Effector memory CD8-positive, alpha-beta T cell (primary cell): ENCODE measurements at places on chromosomes 6 and 20.
A peak's percentile ranks its signal among the peaks of the same experiment; 100 is the strongest.

- peak; percentile 53 for DNase-seq
Observed at GRCh38 chr6:135180542-135181332, at the start of gene MYB. MYB (plus strand) TSS chr6:135181308; CDS start chr6:135181514, 206 bp downstream.

DNA sequence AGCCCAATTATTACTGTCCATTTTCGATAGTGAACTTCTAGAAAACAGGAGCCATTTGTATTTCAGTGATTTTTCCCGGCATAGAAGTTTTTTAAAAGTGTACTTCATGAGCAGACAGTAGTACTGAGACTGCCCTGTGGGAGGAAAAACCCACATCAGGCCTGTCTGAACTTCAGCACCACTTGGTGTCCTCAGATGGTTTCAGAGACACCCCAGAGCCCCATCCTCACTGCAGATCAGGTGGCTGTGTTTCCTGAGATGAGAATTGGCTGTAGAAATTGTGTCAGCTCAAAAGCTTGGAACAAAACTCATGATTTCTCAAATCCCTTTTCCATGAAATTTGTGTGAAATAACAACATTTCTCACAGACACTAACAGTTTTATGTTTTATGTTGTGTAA is 110.0 kb upstream of the RIN2 start:
- no peak for DNase-seq

DNA sequence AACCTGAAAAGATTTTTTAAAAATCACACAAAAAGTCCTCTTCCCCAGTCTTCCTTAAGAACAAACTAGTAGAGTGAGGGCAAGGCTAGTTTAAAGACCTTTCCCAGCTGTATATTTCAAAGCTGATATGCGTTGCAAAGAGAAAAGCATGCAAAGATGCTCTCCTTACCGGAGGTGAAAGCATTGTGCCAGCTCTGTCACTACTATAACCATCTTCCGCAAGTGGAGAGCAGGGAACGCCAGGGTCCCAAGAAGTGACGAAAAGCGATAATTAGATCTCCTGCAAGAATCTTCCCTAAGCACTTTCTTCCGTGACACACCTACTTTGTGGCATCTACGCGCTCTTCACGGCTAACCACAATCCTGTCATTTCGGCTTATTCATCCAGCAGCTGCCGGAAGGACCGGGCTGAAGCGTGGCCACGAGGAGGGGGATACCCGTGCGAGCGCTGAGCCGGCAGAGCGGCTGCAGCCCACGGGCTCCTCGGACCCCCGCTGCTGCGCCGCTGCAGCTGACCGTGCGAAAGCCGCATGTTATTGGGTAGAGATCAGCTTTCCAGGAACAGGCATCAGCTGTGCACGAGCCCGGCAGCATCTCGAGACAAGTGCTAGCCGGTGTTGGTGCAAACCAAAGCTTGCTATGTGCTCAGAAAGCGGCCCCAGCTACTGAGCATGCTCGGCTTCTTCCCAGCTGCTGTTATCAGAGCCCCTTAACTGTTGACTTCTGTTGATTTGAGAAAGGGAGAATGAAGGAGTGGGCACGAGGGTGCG is 57.2 kb upstream of the ARHGAP18 start:
- peak; percentile 27 for DNase-seq

- DNase-seq = no peak
Observed at GRCh38 chr6:55953335-55953734, 77.9 kb upstream of the BMP5 start.

DNA sequence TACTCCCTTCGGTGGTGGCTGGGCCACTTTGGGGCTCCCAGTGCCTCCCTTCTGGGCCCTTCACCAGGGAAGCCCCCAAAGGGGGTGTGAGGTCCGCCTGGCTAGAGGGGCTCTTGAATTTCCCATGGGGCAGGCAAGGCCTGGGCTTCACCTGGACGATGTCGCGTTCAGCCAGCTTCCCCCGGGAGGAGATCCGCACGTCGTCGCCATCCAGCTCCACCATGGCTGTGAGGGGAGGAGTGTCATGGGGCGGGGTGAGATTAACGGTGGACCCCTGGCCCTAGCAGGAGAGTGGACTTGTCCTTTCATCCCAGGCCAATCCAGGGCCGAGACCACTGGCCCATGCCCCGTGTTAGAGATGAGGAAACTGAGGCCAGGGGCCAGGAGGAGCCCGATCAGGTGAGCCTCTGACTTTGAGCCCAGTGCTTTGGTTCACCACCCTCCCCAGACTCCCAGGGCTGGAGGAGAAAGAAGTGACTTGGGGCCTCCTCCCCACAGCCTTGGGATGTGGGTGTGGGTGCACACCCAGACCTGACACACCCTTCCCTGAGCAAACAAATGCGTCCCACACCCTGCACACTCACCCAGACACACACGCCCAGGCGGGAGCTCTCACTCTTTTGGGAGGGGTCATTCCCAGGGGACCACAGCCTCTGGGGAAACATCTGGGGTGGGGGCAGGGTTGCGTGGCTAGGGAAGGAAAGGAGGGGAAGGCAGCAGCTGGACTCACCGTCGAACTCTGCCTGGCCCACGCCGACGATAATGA is 46.1 kb downstream of the RAB44 start:
- DNase-seq = no peak

- DNase-seq = no peak
Observed at GRCh38 chr20:42309050-42309449, 690.9 kb upstream of the CHD6 start.

GRCh38 chr20:63283397-63284082 is 9.4 kb upstream of the COL20A1 start:
- DNase-seq = no peak

DNA sequence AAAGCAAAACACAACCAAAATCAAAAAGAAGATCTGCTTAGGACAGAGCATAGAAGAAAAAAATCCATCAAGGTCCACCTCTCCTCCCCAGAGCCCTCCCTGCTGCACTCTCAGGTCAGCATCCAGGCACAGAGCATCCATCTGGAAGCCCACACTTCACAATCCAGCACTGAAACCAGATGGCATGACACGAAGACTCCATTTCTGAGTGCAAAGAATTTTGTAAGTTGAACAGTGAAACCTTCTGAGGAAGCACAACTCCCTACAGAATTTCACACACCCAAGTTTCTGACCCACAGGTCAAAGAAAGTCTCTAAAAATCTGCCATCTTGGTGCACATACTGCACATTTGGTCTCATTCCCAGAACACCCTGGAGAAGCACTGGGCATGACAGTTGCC is 128.8 kb upstream of the STXBP5 start:
- no peak for DNase-seq

GRCh38 chr6:82030301-82030700 is 217.2 kb downstream of the IBTK start:
- DNase-seq = no peak

- DNase-seq = no peak
Observed at GRCh38 chr6:47111685-47112084, 69.6 kb upstream of the ADGRF1 start.

- DNase-seq = no peak
Observed at GRCh38 chr6:164528539-164528938, 780.9 kb downstream of the C6orf118 start.

DNA sequence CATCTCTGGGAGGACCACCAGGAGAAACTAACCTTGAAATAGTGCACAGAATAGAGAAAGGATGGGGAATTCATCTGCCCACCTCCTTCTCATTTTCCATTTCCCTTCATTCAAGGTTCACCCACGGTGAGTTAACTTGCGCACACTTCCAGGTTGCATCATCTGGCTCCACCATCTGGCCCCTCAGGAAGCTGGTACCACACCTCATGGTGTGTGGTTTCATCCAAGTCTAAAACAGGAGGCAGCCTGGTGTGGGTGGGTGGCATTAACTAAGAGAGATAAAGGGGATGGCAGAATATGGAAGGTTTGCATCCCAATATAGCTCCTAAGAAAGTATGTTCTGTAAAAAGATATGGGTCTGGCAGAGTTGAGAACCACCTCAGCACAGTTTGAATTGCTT is 3.8 kb downstream of the ZNF334 start:
- no peak for DNase-seq

DNA sequence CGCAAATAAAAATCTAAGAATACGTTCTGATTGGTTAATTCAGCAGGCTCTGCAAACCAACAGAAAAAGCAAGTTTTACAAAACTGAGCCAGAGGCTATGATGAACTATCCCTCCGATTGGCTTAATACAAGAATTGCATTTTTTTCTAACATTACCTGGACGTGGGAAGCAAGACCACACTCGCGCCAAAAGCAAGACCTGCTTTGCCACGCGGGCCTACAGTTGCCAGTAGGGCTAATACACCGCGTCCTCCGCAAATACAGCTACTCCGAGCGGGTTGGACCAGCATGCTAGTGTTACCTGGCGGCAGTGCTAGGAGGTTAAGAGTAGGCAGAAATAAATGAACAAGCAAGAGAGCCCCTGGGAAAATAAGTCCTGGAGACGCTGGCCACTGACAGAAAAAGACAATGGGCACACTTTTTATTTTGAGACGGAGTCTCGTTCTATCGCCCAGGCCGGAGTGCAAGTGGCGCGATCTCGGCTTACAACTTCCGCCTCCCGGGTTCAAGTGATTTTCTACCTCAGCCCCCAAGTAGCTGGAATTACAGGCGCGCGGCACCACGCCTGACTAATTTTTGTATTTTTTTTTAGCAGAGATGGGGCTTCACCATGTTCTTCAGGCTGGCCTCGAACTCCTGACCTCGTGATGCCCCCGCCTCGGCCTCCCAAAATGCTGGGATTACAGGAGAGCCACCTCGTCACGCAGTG is 131.9 kb upstream of the BTN3A2 start:
- peak; percentile 23 for DNase-seq

DNA sequence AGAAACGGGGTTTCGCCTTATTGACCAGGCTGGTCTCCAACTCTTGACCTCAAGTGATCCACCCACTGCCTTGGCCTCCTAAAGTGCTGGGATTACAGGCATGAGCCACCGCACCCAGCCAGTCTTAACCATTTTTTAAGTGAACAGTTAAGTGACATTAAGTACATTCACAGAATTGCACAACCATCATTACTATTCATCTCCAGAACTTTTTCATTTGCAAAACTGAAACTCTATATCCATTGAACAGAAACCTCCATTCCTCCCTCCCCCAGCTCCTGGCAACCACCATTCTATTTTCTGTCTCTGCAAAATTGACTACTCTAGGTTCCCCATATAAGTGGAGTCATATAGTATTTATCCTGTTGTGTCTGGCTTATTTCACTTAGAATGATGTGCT is 59.7 kb downstream of the PLCB4 start:
- DNase-seq = no peak
